ENCODE measurements at places on chromosomes 2 and 18. TPM values are rescaled to one million over a fixed set of nuclear protein-coding genes. Genes with fewer than 3 reads are reported as not detected.

The NCKAP5 gene
- not detected for polyA plus RNA-seq

The VSNL1 gene
- polyA plus RNA-seq = not detected

DNA sequence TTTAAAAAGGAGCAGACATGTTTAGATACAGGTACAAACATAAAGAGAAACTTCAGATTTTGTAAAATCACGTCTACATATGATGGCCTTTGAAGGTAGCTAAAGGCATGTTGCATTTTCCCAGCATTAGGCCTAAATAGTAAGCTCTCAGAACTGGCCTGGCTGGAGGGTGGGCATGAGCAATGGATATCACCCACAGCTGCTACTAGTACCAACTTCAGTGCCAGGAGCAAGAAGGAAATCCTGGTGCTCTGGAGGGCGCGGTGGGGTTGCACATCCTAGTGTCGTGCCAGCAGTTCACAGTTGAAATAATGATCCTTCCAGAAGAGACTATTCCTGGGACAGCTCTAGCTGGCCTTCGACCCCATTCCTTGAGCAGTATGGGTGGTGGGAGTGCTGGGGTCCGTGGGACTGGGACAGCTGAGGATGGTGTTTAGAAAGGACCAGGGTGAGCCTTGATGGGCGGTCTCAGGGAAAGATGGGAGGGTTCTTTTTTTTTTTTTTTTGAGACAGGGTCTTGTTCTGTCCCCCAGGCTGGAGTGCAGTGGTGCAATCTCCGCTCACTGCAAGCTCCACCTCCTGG, 4.9 kb downstream of the DES start:
- DNase-seq = no peak
- no peak overlapping the region for H3K4me3 ChIP-seq
- no peaks in the 10 kb centered on the region for H3K4me1 ChIP-seq
- no peaks in the 10 kb centered on the region for H3K36me3 ChIP-seq

- no peaks in the 10 kb centered on the region for H3K4me1 ChIP-seq
- no peaks in the 10 kb centered on the region for H3K27me3 ChIP-seq
- no peaks in the 10 kb centered on the region for H3K36me3 ChIP-seq
- H3K4me3 ChIP-seq = no peak overlapping the region
- DNase-seq = no peak
- no peak overlapping the region for H3K27ac ChIP-seq
Measured at GRCh38 chr2:235611349-235611748, 117.5 kb downstream of the AGAP1 start.

GRCh38 chr18:57523171-57523956, 63.1 kb downstream of the FECH start:
- H3K4me1 ChIP-seq = no peaks in the 10 kb centered on the region
- no peak for DNase-seq
- H3K4me3 ChIP-seq = no peak overlapping the region

- no peak overlapping the region for H3K4me3 ChIP-seq
- no peaks in the 10 kb centered on the region for H3K27me3 ChIP-seq
- no peak for DNase-seq
- H3K36me3 ChIP-seq = no peaks in the 10 kb centered on the region
- H3K4me1 ChIP-seq = no peaks in the 10 kb centered on the region
Measured at GRCh38 chr2:231286964-231287363, 88.5 kb downstream of the ARMC9 start.

Data from naive thymus-derived CD4-positive, alpha-beta T cell (primary cell).